Sciatic nerve (tissue), 2 donors: ENCODE measurements at places on chromosomes 6 and 20.

DNA sequence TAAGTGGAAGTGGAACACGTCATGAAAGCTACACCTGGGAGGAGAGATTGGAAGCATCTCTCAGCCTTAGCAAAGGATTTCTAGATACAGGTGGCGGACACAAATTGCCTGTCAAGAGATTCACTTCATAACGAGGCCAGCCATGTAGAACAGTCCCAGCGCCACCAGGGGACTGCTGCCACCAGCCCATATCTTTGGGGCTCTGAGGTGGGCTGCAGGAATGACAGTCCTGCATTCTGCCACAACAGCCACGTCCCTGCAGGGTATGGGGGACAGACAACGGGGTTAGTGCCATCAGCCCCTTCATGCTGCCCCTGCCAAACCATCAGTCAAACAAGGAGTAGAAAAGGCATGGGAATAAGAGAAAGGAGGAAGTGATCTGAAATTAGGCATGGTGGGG is 81.2 kb upstream of the SASH1 start:
- no peak for DNase-seq

DNA sequence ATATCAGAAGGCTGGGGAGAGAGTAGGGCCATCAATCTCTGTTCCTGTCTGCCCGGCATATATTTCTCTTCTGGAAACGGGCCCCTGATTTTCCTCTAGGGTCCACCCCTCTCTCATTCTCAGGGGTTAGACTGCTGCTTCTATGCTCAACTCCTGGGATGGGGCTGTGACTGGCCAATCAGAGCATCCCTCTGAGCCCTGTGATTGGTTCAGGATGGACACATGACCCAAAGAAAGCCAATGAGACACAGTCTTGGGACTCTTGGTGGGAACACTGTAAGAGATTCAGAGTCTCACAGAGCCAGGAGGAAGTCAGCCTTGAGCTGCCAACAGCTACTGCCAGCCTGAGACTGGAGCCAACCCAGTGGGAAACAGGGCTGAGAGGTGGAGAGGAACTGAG is 31.0 kb upstream of the KCNB1 start:
- no peak for DNase-seq

- DNase-seq = no peak
Measured at GRCh38 chr6:36999061-36999750, 6.2 kb upstream of the FGD2 start.

GRCh38 chr6:45212976-45213375 is 115.2 kb upstream of the RUNX2 start:
- DNase-seq = no peak

GRCh38 chr6:91716361-91716760 is 1129.5 kb upstream of the MAP3K7 start:
- DNase-seq = no peak

DNA sequence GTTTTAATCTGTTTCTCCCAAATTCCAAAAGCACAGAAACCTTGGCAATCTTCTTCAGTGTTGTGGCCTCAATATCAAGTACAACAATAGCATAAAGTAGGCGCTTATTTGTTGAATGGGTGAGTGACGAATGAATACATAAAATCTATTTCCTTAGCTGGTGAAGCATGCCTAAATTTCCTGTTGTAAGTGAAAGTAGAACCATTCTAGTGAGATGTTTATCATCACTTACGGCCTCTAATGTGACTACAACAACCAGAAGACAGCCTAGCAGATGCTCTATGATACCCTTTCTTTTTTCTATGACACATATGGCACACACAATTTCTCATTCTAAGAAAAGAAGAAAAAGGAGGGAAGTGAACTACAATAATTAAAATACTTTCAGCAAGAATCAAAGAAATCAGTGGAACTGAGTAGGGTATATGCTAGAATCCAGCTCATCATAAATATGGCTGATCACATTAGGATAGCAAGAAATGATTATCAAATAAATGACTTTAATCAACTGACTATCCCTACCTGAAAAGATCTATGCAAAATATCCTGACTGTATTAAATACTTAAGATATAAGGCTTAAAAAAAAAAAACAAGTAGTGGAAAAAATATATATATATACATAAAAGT is 67.4 kb downstream of the BTBD9 start:
- DNase-seq = no peak

DNA sequence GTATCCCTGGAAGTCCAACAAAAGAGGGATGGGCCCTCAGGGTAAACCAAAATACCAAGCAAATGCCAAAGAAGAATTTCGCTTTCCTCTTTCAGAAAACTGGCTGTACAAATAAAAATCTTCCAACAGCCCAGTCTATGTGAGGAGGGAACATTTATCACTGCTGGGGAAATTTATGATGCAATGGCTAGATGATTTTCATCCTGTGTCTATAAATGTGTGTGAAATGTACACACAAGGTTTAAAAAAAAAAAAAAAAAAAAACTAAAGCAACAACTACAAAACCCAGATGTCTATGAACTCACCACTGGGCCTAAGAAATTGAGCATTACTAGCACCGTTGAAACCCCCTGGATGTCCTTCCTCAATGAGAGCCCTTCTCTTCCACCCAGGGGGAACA is 68.7 kb upstream of the SLC4A11 start:
- DNase-seq = no peak

DNA sequence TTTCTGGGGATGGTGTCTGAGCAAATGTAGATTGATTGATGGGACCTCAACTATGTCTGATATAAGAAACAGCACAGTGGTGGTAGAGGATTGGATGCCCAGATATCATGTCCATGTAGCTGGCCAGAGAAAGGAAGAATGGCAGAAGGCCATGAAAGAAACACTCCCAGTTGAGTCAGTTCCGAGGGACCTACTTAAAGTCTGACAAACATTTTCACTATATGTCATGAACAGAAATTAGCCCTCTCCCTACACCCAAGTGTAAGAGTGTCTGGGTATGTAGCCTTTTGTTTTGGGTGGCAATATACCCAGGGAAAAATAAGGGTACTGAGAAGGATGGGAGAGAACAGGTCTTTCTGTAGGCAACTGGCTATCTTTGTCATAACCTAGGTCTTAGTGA is 434.2 kb downstream of the BCKDHB start:
- no peak for DNase-seq

DNA sequence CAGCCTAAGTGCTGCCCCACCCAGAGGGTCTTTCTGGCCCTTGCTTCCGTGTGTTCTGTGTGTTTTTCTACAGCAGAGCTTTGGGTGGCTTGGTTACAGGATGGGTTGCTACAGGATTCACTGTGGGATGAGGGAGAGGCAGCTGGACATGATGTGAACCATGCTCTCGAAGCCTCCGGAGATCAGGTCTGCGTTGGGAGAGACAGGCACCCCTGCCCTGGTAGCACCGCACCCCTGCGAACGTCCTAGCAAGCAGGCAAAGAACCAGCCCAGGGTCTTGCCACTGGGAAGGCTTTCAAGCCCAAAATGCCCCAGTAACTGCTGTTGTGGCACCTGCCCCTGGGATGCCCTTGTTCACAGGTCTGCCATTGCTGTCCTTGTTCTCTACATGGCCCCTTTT is 66.4 kb downstream of the IGF2R start:
- no peak for DNase-seq

DNA sequence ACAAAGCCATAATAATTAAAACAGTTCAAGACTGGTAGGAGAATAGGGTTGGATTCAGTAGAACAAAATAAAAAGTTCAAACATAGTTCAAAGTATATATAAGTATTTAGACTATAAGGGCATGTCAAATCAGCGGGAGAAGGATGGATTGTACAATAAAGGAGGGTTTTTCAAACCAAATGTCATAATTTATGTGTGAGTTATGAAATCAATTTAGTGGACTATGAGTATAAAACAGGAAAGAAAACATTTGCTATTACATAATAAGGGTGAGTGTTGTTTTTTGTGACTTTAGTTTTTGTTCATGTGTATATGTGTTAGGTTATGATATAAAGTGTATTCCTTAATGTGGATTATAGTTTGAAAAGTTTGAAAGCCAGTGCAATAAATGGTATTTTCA is 10.6 kb downstream of the ORC3 start:
- DNase-seq = no peak

DNA sequence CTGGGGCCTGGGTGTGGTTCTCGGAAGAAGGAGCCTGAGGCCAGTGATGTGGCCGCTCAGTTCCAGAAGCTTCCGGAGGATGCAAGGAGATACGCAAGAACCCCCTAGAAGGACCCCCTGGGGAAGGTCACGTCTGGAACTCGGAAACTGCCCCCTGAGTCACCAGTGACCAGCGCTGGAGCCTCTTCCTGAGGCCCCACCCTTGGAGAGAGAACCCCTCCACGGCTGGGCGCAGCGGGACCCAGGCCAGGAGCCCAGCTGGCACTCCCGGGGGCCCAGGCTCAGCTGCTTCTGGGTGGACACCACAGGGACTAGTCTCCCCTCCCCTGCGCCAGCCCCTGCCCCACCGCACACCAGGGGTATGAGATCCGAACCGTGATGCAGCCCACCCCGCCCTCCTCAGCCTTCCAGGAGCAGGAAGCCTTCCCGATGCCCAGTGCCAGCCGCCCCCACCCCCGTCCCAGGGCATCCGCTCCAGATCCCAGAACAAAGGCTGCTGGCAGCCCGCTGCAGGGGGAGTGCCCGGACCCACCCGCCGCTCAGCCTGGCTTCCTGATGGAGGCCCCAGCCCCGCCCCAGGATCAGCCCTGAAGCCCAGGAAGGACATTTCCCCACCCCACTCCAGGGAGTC is 7.5 kb downstream of the LAMA5 start:
- DNase-seq = no peak
